ENCODE measurements at places on chromosomes 1 and 21.

GRCh38 chr1:68358439-68358838 lies 91.3 kb downstream of the RPE65 start:
- no peak for DNase-seq

DNA sequence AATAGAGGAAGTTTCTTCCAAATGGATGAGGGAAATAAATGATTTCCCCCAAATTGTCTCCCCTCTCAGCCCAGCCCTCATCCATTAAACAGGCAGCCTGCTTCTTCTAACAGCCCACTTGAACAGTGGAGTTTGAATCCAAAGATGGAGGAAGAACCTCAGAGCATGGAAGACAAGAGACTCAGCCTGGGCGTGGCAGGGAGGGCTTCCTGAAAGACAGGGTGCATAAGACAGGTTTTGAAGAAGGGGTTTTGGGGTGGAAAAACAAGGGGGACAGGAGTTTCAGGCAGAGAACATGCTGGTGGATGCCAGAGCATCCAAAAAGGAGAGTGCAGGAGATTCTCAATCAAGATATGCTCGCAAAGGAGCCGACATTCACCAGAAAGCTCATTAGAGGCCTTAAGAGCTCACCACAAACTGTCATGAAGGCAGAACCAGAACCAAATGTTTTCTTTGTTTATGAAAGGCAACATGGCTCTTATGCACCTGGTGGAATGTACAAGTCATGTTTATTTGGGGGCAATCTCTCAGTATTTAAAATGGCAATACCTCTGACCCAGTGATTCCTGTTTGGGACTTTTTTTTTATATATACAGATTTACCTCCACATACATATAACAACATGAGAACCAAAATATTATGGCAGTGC lies 26.5 kb upstream of the TSPEAR start:
- no peak for DNase-seq

DNA sequence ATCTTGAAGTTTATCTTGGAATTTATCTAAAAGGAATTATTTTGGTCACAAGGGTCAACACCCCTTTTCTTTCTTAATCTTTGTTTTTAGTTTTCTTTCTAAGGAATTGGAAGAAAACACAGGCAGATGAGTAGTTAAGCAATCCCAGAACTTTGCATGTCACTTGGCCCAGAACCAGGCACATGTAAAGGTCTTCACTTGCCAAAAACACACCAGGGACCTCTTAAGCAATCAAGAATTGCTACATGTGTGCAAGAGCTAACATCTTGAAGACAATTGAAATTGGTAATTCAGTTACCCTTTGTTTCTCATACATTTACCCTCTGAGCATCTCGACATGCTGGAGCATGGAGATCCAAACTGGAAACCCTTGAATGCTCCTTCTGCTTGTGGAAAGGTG lies 114.2 kb downstream of the ZC3H11B start:
- peak; percentile 10 for DNase-seq

- DNase-seq = no peak
These were observed 25.3 kb downstream of the FMO2 start for GRCh38 chr1:171210355-171210754.

DNA sequence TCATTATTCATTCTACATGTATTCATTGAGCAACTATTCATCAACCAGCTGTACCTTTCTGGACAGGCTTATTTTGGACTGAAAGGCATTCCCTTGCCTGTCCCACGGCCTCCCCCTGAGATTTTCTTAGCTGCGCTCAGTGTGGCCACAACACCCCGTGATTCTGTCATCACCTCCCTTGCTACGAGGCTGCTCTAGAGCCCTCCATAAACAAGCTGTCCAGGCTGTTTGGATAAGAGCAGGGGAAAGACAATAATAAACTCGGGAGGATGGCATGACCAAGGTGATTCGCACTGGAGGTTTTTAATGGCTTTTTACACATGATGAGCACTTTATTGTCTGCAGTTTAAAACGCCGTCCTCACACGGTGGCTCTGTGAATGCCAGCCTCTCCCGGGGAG lies 139.7 kb downstream of the ROR1 start:
- no peak for DNase-seq
